Stimulated activated CD8-positive, alpha-beta memory T cell treated with anti-CD3 and anti-CD28 coated beads, Interleukin-4, amount 100 ng/mL, for 4 hours (primary cell): ENCODE measurements at places on chromosomes 2 and 18.

- no peak for DNase-seq
Observed at GRCh38 chr18:77074431-77074830, 58.2 kb downstream of the MBP start.

GRCh38 chr2:42588121-42588520 is 19.7 kb downstream of the MTA3 start:
- DNase-seq = no peak

GRCh38 chr2:8309131-8309530 is 372.7 kb upstream of the ID2 start:
- DNase-seq = no peak

GRCh38 chr2:10559634-10560224 is 111.6 kb upstream of the ODC1 start:
- no peak for DNase-seq

DNA sequence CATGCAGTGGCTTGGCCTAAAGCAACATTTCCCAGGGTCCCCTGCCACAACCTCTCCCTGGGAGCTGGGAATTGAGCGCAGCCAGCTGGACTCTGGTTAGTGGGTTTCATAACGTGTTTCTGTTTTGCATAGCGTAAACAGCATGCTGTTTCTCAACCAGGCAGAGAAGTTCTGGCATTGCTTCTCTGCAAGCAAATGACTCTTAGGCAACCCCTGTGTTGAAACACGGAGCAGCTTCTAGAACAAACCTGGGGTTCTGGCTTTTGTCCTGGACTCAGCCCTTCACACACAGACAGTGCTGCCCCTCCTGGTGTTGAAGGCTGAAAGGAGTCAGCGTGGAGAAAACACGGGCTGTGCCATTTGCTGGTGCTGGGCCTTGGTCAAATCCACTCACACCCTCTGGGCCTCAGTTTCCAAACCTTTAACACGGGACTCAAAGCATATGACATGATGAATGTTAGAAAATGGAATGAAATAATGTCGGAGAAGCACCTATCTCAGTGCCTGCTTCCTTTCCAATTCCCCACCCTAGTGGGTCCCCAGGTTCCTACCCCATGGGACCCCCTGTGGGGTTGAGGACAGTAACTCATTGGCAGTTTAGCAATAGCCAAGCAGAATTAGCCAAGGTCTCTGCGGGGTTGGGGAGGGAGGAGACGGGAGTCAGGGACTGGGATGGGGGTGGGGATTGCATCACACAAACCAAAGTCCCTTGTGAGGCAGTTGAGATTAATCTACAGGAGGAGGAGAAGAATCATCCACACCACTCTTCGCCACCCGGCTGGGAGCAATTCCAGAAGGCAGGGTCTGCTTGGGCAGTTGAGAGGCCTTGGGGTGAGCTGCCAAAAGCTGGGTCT is 30.2 kb upstream of the IL1R2 start:
- no peak for DNase-seq

DNA sequence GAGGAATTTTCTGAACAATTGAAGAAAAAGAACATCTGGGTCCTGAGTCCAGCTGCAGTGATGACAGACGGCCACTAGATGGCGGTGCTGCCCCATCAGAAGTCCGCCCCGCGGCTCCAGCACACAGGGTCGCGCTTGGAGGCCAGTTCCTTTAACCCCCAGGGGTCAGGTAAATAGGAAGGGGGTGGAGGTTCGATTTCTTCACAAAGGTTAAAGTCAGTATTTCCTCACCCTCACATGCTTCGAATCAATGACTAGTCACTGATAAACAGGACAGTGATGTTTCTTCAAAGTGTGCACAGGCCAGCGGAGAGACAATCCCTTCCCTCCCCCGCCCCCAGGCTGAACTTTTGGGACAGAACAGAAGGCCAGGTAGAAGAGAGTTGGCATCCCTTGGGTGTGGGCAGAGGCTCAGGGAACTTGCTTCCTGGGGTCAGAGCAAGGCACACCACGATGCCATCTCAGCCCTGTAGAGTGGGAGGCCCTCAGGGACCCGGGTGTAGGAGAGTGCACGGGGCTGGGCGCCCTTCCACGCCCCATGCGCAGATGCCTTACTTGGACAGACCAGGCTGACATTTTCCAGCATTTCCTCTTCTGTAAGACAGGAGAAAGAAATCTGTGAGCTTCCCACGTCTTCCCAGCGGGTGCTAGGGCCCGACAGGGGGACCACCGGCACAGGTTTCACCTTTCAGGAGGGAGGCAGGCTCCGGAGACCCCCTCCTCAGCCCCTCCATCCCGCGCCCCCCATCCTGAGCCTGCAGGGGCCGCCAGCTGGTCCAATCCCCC is 722 bp downstream of the APOB start:
- DNase-seq = peak; percentile 12

DNA sequence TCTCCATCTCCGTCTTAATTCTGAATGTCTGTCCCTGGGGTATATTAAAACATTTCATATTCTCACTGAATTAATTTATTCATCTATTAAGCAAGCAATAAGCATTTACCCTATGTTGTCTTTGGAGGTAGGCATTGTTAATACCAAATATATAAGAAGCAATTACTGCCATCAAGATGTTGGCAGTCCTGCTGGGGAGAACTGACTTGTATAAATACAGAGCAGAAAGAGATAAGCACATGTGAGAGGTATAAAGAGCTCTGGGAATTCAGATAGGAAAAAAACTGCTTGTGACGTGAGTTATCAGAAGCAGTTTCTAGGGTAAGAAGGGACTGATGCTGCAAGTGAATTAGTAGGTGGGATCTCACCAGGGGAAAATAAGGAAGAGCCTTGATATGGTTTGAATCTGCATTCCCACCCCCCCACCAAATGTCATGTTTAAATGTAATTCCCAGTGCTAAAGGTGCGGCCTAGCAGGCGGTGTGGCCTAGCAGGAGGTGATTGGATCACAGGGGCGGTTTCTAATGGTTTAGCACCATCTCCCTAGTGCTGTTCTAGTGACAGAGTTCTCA is 286.8 kb downstream of the RAD51AP2 start:
- no peak for DNase-seq

DNA sequence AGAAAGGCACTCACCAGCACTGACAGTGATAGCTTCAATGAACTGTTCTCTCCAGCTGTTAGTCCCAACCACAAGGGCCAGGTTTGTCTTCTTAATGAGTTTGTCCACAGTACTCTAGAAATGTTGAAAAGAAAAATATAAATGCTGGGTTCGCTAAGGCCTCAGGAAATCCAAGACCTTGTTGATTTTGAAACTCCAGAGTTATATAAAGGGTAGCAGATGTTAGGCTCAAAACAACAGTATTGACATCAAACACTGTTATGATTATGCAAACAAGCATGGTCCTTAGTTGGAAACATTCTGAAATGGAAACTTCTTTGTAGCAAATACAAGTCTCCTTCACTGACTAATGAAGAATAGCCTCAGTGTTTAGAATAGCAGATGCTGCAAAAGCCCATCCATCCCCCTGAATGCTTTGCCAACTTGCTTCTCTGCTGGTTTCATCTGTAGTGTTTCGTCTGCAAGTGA is 291.1 kb downstream of the SLC8A1 start:
- DNase-seq = no peak

- no peak for DNase-seq
Observed at GRCh38 chr2:26727641-26728561, 35.4 kb downstream of the KCNK3 start.
